ENCODE measurements at places on chromosomes 2 and 18.

- DNase-seq: no peak
Measured at GRCh38 chr2:55926246-55926645, 2.7 kb upstream of the EFEMP1 start.

DNA sequence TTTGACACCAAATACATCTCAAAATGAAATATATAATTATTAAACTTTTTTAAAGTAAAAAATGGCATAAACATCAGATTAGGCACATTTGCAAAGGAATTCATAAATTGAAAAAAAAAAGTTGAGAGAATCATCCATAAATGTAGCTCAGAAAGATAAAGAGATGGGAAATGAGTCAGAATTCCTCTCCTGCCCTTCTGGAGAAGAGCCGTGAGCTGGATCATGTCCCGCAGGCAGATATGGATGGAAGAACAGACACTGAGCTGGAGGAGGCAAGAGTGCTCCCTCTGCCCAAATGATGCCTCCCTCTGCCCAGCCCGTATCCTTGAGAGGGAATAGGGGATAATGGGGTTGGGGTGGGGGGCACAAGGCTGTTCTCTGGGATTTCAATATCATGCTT is 190.9 kb downstream of the TFCP2L1 start:
- DNase-seq: no peak

- DNase-seq: peak; percentile 9
Measured at GRCh38 chr18:9961041-9961440, 47.2 kb downstream of the VAPA start.

DNA sequence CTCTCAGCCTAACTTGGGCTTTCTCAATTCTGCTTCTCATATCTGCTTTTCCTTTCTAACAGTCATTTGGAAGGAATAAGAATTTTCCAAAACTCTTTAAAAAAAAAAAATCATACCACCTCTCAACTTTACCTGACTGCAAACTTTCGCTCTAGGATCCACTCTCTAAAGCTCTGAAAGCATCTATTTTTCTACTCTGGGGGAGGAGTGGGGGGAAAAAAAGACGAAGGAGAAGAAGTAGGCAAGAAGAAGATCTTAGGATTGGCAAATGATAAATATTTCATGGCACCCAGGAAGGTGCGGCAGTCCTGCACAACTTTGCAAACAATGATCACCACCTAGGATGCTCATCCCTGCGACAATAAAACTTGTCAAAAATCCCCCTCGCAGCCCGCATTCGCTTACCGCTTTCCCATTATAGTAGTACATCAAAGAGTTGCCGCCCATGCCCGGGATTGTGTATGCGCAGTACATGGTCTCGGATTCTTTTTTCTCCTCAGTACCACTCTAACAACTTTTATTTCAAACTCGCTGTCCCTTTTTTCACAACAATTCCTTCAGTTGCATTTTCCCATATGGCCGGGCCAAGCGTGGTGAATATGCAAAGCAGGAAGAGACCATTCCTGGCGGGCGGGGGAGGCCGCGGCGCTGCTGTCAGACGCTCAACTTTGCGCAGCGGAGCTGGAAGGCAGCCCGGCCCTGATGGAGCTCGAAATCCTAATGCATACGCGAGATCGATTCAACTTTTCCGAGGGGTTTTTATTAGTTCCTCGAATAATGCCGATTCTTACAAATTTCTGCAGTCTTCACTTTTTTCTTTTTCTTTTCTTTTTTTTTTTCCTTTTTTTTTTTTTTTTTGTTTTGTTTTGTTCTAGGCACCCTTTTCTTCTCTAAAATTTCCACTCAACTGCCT is 266.5 kb downstream of the TCF4 start:
- peak; percentile 72 for DNase-seq

- no peak for DNase-seq
Measured at GRCh38 chr2:70443078-70443465, 110.6 kb downstream of the TGFA start.

- no peak for DNase-seq
Measured at GRCh38 chr18:62179213-62179612, 7.6 kb downstream of the PIGN start.

- DNase-seq: no peak
Measured at GRCh38 chr2:201114350-201114749, 1.6 kb upstream of the CFLAR start.
